ENCODE measurements at places on chromosomes 2 and 18. TPM values are rescaled to one million over a fixed set of nuclear protein-coding genes. Genes with fewer than 3 reads are reported as not detected.

DNA sequence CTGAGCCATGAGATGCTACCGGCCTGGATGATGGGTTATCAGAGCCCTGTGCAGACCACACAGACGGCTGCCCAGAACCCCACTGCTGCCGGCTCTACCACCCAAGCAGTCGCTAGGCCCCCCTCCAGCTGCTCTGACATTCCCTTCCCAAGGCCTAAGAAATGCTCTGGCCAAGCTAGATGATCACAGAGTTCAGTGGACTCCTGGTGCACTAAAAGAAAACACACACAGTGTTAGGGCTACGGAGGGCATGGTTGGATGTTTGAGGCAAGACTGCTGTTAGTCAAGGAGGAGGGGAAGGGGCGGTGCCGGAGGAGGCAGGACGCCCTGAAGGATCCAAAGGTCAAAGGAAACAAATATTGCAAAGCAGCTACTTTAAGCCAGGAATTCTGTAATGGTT, 174.5 kb downstream of the MYCN start:
- no peak for DNase-seq

DNA sequence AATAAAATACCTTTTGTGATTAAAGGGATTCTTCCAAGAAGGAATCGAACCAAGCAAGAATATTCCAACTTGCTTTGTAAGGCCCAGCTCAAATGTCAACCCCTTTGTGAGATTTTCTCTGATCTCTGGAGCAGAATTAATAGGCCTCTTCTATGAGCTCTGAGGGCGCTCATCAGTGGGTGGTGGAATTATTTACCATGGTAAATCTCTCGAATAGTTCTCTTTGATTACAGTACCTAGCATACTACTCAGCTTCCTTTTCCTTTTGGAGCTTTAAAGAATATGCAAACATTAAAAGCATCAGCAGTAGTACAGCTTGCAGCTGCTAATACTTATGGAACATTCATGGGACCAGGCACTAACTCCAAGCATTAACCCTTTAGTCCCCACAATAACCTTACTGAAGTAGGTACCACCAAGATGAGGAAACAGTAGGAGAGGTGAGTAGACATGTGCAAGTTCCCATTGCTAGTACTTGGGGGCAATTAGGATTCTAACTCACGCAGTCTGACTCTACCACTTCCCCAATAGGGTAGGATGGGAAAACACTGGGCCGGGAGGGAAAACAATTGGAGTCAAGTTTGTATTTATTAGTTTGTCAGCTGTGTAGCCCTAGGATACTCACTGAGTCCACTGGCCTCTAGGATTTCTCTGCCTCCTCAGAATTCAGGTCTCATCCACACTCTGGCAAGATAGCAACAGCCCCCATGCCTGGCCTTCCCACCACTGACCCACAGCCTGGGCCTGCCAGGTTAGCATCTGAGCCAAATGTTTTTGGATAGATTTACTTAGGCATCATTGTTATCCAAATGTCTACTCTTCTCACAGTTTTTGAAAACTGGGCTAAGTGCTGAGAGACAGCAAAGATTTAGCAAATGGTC, 21.7 kb downstream of the ADD2 start:
- no peak for DNase-seq

DNA sequence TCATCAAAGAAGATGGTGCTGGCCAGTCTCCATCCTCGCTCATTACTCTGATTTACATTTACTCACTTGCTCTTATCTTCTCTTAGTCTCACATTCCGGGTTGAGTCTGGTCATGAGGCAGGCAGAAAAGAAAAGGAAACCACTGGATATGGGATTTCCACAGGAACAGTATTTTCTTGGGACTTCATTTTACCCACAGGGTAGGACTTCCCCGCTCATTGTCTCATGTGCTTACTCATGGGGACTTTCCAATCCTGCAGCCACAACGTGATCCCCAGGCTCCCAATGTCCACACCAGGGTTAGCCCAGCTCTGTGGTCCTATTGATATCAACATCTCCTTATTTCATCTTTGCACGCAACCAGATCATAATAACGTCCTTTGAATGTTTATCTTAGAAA, 373.8 kb downstream of the TMEM182 start:
- DNase-seq, result peak; percentile 1

Gene ERBB4
- under 0.01 TPM for total RNA-seq

- peak; percentile 59 for DNase-seq
Observed at GRCh38 chr18:67428805-67429204, 87.7 kb downstream of the DSEL start.
